Kidney epithelial cell (primary cell): ENCODE measurements at places on chromosomes 1 and 21. TPM values are rescaled to one million over a fixed set of nuclear protein-coding genes. Genes with fewer than 3 reads are reported as not detected.

- no peak for DNase-seq
Measured at GRCh38 chr1:153764310-153764709, 10.9 kb upstream of the SLC27A3 start.

GRCh38 chr1:94925561-94926125 is 1.3 kb downstream of the CNN3 start:
- peak; percentile 84 for DNase-seq

DNA sequence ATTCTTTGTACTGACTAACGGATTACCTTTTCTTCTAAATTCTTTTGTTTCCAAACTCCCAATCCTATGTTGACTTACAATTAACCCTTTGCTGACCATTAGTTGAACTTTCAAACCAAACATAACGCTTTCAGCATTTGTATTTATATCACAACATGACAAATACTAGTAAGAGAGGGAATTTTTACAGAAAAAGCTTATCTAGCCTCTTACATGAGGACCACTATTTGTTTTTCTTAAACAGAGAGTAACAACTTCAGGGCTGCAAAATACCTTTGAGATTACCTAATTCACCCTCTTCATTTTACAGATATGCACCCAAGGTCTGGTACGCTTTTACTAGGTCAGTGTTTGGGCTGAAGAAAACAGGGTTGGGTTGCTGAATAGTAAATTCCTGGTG is 45.0 kb upstream of the CXADR start:
- no peak for DNase-seq

- DNase-seq, result no peak
Measured at GRCh38 chr1:150810958-150811659, 3.0 kb upstream of the CTSK start.

DNA sequence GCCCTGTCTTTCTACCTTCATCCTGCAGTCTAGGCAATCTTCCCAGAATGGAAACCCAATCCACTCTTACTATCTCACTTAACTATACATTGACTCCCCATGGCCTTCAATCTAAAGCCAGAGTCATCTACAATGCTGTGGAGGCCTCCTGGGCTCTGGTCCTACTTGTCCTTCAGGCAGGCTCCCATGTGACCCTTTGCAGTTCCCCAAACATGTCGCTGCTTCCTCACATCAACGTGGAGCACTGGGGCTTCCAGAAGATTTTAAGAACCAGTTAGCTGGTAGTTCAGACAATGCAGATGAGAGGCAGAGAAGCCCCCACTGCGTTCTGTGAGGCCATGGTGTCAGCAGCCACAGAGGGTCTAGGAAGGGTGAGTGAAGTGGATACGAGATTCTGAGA is 18.6 kb downstream of the LYPD8 start:
- no peak for DNase-seq

- no peak for DNase-seq
Measured at GRCh38 chr1:85940656-85941306, 215.8 kb downstream of the COL24A1 start.

DNA sequence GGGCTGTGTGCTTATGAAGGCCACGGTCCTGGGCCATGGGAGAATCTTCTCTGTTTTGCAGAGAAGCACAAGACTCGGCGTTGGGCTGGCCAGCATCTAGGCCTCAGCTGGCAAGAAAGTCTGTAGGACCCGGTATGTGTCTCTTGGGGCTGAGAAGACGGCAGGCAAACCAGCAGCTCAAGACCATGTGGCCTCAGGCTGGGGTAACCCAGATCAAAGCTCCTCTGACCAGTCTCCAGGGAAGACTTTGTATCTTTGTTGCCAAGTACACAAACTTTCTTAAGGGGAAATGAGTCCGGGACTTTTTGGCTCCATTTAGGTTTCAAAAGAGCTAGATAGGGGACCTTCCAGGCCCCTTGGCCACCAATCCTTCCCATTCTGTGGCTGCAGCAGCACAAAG is 60.1 kb downstream of the PTP4A2 start:
- DNase-seq, result no peak

- DNase-seq, result no peak
Measured at GRCh38 chr1:9289711-9290485, 2.8 kb upstream of the SPSB1 start.

The OR2AK2 gene
- not detected in 2 replicates for total RNA-seq

The B3GALT5 gene
- 4.3 and 5.8 TPM in 2 replicates for total RNA-seq

The CAPN8 gene
- total RNA-seq, result not detected in 2 replicates

The PLPP3 gene
- total RNA-seq, result 3.9 and 4.9 TPM in 2 replicates

The OR4F29 gene
- total RNA-seq, result not detected in 2 replicates

The RPS27 gene
- total RNA-seq, result 2,282 and 2,407 TPM in 2 replicates

The SLC2A5 gene
- total RNA-seq, result 0.07 TPM in 1 of 2 replicates, not detected in the other

The EPHA8 gene
- total RNA-seq, result not detected in 2 replicates

The FCRLA gene
- total RNA-seq, result 0.88 and 2.1 TPM in 2 replicates
